ENCODE measurements at places on chromosomes 4 and X. TPM values are rescaled to one million over a fixed set of nuclear protein-coding genes. Genes with fewer than 3 reads are reported as not detected.

The NKAP gene
- total RNA-seq = 6.7 TPM

DNA sequence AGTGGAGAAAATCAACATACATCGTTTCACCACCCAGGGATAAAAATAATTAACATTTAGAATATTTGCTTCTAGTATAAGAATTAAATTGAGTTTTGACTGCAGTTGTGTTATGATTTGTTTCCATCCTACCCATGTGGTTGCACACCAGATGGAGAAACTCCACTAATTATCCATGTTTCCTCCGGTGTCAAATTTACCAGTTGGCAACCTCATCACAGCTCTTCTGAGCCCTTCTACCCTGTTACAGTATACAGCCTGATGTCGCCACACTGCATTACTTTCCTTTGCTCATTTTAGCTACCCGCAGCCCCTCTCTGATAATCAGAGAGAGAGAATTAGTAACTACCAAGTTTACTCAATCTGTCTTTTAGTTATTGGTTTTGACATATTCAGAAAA is 411.2 kb downstream of the DTHD1 start:
- no peak for DNase-seq

- DNase-seq = no peak
Observed at GRCh38 chr4:76203541-76203940, 10.1 kb downstream of the SCARB2 start.

The GLRA2 gene
- not detected for total RNA-seq

DNA sequence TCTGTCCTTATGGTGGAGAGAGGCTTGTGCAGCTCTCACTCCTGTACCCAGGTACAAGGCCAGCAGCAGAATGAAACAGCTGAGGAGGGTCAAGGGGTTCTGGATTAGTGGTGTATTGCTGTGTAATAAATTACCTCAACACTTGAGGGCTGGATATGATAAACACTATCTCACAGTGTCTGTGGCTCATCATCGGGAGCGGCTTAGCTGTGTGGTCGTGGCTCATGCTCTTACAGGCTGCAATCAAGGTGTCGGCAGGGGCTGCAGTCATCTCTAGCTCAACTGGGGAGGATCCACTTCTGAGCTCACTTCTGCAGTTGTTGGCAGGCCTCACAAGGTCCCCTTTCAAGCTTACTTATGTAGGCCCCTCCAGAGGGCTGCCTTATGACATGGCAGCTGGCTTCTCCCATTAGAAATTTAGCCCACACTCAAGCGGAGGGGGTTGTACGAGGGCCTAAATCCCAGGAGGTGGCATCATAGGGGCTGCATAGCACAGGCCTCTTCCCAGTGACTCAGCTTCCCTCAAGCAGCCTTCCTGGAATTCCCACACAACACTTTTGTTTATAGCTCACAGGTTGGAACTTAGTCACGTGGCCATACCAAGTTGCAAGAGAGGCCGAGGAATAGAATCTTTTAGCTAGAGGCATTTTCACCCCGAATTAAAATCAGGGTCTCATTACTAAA is 148.2 kb upstream of the RPS6KA3 start:
- DNase-seq = no peak

Measured in WTC11 (cell line).